Stimulated activated CD4-positive, alpha-beta T cell treated with anti-CD3 and anti-CD28 coated beads, Interleukin-4, amount 100 ng/mL, for 4 hours (primary cell): ENCODE measurements at places on chromosomes 1 and 21.

GRCh38 chr1:8363186-8363766 is 45.4 kb downstream of the SLC45A1 start:
- no peak for DNase-seq

DNA sequence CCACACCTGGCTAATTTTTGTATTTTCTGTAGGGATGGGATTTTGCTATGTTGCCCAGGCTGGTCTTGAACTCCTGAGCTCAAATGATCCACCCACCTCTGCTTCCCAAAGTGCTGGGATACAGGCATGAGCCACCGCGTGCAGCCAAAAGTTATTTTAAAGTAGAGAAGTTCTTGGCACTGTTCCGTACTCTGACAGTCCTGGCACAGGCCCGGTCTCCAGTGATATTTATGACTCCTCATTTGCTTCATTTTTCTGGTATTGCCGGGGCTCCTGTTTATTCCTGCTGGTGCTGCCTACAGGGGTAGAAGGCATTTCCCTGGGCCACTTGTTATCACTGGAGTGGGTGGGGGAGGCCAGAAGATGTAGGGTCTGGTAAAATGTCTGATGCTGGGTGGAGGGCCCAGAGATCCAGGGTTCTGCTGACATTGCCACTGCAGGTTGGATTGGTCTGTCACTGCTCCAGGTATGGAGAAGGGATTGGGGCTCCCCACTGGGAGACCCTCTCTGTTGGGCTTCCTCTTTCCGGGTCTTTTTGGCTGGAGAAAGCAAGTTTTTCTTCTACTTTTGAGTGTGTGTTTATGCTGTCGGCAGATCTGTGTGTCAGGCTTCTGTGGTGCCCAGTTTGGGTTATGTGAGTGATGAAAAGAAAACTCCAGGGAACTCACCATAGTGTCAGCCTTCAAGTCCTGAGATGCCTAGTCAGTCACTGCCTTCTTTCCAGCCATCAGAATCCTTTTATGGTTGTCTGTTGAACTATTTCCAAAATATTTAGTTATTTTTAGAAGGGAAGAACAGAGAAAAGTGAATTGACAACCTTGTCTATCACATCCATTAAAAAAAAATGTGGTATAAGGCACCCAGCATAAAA is 4.5 kb downstream of the MROH7 start:
- DNase-seq, result no peak

GRCh38 chr1:87176087-87176486 is 152.6 kb upstream of the LMO4 start:
- DNase-seq, result no peak

DNA sequence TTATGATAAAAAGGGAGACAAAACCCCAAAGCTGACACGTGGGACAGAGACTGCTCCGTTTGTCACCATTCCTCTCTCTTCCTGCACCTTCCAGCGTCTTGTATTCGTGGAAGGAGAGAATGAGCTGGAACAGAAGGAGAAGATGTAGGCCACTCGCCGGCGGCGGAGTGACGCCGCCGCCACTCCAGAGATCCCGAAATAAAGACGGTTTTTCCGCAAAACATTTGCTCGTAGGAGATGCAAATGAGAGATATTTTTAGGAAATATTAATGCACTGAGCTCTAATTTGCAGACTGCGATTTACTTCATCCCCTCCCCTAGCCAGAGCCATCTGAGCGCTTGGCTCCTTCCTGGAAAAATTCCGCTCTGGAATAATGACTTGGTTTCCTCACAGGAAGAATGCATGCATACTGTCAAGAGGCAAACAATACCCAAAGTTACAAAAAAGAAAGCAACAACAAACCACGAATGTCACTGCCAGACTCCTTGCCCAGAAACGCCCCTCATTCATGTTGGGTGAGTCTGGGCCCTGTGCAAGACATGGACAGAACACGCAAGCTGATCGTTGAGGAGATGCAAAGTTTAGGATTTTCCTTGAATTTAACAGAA is 18.0 kb upstream of the ADARB1 start:
- DNase-seq, result no peak

GRCh38 chr1:117754061-117754969 is 148.5 kb downstream of the TENT5C start:
- peak; percentile 14 for DNase-seq

- no peak for DNase-seq
Observed at GRCh38 chr1:51421964-51422363, 91.6 kb upstream of the TTC39A start.

GRCh38 chr1:188427642-188428041 is 1598.9 kb downstream of the PLA2G4A start:
- no peak for DNase-seq

GRCh38 chr1:169957884-169958283 is 64.2 kb upstream of the SCYL3 start:
- no peak for DNase-seq

- no peak for DNase-seq
Observed at GRCh38 chr1:184788970-184789369, 34.3 kb upstream of the EDEM3 start.

DNA sequence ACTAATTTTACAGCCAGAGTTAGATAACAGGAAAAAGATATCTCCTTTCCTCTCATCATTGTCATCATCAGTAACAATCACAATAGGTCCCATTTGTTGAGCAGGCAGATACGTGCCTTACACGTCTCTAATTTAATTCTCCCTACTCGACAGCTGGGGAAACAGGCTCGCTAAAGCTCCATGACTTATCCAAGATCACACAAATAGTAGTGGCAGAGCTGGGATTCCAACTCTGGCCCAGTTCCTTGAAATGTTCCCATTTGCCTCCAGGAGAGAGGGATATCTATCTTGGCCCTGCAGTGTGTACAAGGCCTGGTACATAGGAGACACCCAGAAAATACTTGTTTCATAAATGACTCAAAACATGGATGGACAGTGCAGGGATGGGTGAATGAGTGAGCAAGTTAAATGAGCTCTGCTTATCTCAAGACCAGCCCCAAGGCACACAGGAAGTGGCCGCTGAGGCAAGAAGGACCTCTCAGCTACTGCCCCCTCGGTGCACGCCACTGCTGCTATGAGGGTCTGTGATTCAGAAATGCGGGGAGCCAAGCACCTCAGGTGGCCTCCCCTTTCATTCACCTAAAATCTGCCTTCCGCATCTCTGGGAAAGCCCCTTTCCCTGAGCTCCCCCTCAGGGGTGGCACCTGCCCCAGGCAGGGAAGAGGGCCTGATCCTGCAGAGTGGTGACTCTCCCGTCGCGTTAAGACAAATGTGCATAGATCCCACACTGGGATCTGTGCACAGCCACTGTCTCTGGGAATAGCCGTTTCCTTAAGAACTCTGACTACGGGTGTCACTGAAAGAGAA is 3.6 kb downstream of the KCNN3 start:
- no peak for DNase-seq
